ENCODE measurements at places on chromosomes 3 and 15. TPM values are rescaled to one million over a fixed set of nuclear protein-coding genes. Genes with fewer than 3 reads are reported as not detected.
A peak's percentile ranks its signal among the peaks of the same experiment; 100 is the strongest.

Gene SYNPR
- total RNA-seq, result not detected

GRCh38 chr15:47872869-47873432 is 155.6 kb downstream of the SEMA6D start:
- DNase-seq, result no peak

DNA sequence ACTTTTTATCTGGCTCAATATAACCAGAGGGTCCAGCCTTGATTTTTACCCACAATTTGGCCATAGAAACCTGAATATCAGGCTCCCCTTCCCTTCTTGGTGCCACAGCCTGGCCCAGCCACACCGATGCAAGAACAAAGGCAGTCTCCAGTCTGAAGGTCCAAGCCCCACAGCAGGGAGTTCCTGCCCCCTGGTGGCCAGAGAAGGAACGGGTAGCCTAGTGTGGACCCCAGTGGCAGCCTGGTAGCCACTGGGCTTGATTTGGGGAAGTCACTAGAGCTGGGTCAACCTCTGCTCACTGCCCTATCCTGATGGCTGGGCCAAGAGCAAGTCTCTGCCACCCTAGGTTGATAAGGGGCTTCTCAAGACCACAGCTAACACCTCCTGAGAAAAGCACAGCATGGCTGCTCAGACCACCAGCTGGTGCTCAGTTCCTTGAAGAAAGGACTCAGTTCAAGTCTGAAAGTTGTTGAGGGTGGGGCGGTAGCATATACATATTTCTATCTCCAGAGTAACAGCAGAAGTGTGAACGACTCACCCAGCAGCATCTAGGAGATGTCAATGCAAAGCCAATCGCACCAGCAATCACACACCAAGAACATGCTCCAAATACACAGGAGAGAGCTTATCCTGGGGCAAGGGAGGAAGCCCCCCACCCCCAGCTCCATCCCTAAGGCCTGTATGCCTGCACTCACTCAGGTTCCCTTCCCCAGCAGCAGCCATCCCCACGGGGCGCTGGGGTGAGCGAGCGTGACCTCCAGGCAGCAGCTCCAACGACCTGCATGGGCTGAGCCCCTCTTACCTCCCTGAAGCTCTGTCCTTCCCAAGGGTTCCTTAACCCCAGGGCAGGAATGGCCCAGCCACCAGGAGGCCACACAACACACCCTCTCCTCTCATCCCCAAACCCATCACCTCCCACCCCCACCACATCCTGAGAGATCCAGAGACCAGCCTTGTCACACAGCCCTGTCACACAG is 7.6 kb downstream of the PFKFB4 start:
- DNase-seq, result peak; percentile 86

DNA sequence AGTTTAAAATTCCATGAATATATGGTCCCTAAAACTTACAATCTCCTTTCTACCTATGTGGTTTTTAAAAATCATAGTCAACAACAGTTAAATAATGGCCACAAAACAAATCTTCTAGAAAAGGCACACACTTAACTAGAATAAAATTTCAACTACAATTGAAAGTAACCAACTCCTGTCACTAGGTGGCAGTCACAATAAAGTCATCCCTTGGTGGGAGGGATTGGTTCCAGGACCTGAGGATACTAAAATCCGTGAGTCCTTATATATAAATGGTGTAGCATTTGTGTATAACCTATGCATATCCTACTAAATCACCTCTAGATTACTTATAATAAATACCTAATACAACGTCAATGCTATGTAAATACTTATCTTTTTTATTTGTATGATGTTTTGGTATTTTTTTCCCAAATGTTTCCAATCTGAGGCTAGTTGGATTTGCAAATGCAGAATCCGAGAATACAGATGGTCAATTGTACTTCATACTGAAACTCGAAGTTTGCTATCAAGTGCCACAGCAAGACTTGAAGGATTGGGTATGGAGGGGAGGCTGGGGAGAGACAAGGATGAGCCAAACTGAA is 172.6 kb downstream of the FMN1 start:
- peak; percentile 86 for DNase-seq

GRCh38 chr3:127803619-127804018 is 18.7 kb downstream of the MGLL start:
- DNase-seq, result no peak

- DNase-seq, result no peak
These were observed 111.0 kb upstream of the TRPM1 start for GRCh38 chr15:31212326-31213080.

- DNase-seq, result peak; percentile 72
These were observed 224.6 kb downstream of the VPS13C start for GRCh38 chr15:61835496-61836106.

DNA sequence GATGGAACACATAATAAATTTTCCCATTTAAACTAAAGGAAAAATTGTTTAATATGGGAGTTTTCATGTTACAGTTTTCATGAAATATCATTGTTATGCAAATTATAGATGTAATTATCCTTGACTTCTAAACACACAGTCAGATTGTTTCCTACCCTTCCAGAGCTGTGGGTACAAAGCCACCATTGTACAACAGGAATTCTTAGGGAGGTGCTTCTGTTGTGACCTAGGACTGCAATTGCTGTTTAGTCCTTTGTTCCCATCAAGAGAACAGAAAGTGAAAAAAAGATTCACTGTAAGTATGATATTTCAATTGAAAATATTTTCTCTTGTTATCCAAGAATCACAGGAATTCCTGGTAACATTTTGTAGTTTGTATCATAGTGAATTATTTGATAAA is 455.3 kb upstream of the NAALADL2 start:
- DNase-seq, result no peak

Gene TMCO5A
- not detected for total RNA-seq

Gene ESYT3
- total RNA-seq, result not detected
